AML-193 (cell line): ENCODE measurements at places on chromosomes 3 and 15.

GRCh38 chr3:20905210-20905805 is 719.3 kb upstream of the SGO1 start:
- DNase-seq, result no peak

DNA sequence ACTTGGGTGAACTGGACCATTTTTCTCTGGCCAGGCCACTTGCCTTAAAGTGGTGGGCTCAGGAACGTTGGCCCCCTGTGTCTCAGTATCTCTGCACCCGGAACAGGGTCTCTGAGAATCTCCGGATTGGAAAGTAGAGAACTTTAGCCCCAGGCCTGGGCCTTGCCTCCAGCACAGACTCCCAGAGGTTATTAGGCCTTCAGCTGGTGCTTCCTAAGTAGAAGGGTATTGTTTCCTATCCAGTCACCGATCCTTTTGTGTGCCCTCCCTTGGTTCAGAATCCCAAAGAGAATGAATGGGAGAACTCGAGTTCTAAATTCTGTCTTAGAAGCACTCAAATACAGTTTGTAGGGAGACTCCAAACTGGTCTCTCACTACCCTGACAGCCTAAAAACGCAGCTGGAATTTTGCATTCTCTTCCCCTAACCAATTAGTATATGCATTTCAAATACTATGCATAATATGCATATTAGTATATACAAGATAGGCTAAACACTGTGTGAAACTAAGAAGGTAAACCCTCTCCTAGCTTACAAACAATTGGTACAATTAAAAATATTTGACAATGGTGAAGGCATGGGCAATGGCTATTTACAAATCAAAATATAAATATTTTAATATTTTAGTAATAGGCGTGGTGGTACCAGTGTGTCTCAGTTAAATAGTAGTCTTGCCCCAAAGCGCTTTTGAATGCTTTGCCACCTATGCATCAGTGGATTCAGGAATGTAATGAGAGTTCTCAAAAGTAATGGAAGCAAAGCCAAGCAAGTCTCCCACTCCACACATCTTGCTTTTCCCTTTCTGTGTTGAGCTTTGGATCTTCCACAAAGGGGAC is 48.5 kb upstream of the SLC4A7 start:
- DNase-seq, result no peak

DNA sequence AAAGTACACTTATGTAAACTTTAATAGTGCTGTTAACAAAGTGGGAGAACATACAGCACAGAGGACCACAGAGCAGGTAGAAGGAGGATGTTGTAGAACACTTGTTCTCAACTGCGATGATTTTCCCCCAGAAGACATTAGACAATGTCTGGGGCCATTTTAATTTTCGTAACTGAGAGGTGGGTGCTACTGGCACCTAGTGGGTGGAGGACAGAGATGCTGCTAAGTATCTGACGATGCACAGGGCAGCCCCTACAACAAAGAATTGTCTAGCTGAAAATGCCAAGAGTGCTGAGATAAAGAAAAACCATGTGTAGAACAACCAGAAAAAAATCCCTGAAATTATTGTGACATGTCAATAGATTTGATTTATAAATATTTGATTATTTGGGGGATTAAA is 5.0 kb upstream of the KBTBD8 start:
- DNase-seq, result no peak

- no peak for DNase-seq
Observed at GRCh38 chr3:110069761-110070160, 732.4 kb upstream of the DPPA4 start.

DNA sequence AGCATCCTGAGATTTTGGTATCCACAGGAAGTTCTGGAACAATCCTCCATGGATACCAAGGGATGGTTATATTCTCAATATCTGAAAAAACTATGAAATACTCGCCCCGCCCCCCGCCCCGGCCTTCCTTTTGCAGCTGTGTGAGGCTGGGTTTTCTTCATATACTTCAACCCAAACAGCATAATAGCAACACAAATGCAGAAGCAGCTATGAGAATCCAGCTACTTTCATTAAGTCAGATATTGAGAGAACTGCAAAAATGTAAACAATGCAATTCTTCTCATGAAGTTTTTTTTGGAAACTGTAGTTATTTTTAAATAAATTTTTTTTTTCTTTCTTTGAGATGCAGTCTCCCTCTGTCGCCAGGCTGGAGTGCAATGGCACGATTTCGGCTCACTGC is 10.9 kb upstream of the IDH2 start:
- DNase-seq, result no peak

DNA sequence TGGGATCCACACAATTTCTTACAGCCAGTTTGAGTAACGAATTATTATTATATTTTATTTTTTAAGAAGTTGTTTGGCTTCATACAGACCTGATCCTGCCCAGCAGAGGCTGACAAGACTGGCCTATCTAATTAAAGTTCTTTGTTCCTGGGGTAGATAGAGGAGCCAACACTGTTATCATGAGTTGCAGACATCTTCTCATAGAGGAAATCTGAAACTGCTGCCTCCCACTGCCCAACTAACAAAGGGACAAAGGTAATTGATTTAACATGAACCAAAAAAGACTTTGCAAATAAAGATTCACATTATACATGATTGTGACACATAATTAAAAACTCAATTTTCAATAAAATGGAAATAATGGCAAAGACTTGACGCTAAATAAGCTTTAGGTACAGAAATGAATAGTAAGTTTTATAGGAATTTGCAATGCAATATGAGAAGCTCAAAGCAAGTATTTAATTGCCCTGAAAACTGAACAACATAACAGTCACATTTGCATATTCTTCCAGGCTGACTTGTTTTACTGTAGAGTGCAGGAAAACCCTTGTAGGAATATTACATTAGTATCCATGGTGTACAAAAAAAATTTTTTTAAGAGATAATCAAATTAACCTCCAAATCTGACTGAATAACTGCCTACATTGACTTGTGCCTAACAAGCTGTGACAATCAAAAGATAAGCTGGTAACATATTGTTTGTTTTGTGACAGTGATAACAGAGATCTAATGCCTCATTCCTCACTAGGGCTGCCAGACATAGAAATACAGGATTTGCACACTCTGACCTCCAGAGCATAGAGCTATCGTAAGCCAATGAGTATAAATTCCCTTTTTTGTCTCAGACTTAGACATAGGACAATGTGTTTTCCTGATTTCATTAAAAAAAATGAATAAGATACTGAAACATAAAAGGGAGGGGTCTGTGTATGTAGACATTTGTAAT is 273.2 kb downstream of the MFSD1 start:
- no peak for DNase-seq

DNA sequence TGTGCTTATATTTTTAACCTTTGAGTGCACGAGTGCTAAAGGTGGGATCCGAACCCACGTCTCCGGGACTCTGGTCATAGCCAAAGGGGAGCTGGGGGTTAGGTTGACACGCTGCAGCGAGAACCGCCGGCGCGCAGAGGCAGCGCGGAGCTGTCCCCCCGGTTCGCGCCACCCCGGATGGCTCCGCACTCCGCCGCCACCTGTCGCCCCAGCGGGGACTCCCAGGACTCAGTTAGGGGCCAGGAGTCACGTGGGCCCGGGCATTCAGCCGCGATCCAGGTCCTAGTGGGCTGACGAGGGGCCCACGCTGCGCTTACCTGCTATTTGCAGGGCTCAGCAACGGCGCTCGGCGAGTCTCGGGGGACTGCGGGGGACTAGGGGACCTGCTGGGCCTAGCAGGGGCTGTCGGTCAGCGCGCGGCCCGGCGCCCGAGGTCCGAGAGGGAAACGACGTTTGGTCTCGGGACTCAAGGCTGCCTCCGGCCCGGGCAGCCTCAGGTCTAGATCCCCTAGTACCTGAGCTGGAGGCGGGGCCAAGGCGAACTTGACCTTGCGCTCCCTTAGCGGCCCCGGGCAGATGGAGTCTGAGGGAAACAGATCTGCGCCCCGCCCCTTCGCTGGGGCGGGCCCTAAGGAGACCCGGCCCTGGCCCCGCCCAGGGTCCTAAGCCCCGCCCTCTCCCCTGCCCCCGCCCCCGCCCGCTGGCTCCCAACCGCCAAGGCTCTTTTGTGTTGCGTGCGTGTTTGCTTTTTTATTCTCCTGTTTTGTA is at the start of gene NMNAT3:
TSS of gene NMNAT3 (minus strand) at position 585 of the 768 bp plus-strand sequence. CDS start 50,248 bp downstream, outside the sequence.
- DNase-seq, result peak; percentile 83

DNA sequence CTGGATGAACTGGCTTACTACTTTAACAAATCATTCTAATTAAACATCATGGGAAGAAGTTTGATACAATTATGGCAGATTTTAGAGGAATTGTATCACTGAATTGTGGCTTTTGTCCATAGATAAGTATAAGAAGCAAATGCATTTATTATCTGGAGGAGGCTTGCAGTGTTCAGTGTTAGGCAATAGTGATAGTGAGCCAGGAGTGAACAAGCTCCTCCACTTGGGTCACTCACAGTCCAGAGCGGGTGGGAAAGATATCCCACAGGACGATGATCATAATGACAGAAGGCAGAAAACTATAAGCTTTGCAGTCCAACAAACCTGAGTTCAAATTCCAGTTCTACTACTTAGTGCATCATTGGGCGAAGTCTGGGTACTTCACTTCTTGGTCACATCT is 64.0 kb upstream of the VILL start:
- DNase-seq, result no peak

DNA sequence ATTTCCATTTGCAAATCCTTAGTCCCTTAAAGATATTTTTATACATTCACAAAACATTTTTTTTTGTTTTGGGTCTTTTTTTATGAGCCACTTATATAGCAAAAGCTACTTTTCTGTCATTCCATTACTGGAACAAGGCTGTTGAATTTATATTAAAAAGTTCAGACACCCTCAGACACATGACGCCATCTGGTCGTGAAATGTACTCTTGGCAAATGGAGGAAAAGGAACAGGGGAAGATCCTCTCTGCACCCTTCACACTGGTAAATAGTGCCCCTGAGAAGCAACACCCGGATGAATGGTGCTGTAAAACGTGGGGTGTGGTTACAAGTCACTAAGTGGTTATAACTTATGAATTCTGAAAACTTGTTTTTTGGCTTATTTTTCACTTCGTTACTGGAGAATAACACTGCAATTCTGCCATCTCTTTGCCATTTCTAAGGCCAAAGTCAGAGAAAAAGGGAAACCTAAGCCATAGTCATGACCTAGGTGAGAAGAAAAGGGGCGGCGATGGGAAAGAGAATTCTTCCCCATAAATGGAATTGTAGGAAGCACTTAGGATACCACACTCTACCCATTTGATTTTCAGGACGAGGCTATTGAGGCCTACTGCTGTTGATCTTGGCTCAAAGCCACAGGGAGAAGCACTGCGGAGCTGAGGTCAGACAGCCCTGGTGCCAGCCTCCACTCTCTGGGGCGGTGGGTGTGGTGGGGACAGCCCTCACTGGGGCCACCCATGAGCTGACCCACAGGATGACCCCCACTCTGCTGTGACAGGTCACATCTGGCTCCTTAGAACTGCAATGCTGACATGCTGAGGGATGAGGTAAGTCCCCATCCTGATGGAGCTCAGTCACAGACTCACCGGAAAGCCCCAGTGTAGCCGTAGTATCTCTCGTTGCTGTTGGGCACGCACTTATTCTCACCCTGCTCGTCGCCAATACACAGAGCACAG is 21.9 kb downstream of the LTF start:
- DNase-seq, result peak; percentile 38

DNA sequence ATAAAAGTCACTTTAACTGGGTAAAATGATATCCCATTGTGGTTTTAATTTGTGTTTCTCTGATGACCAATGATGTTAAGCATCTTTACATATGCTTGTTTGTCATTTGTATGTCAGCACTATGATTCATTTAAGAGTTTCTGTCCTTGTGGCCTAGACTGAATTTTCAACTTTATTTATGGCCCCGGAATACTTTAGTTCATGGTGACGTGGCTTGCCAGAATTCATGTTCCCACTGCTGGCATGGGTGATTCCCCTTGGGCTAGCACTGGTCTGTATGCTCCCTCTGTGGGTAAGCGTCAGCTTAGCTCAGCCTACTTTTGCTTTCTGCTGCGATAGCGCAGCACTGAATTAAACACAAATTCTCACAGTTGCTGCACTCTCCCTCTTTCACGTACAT is 436.3 kb upstream of the SGO1 start:
- no peak for DNase-seq

GRCh38 chr3:150653110-150653561 is 50.0 kb downstream of the SELENOT start:
- no peak for DNase-seq

- DNase-seq, result no peak
Observed at GRCh38 chr15:80849308-80849707, 70.1 kb downstream of the CEMIP start.

- no peak for DNase-seq
Observed at GRCh38 chr3:66428733-66429132, 72.1 kb downstream of the LRIG1 start.

- no peak for DNase-seq
Observed at GRCh38 chr15:98981851-98982722, 25.5 kb downstream of the PGPEP1L start.

- no peak for DNase-seq
Observed at GRCh38 chr3:145219355-145220235, 941.4 kb downstream of the PLOD2 start.

DNA sequence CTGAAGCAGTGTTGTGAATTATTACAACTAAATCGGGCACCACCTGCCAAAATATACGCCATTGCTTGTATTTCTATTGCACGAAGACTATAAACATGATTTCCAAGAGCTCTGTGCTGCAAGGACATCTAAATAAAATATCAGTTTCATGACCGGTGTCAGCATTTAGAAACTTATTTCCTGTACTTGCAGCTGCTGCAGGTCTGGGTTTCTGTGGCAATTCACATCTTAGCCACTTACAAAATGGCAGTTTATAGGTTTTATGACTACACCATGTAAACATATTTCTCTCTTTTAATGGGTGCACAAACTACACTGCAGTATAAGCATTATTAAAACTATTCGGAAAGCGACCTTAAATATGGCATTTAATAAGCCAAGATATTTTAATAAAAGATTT is 359.4 kb downstream of the VPS13C start:
- DNase-seq, result no peak

DNA sequence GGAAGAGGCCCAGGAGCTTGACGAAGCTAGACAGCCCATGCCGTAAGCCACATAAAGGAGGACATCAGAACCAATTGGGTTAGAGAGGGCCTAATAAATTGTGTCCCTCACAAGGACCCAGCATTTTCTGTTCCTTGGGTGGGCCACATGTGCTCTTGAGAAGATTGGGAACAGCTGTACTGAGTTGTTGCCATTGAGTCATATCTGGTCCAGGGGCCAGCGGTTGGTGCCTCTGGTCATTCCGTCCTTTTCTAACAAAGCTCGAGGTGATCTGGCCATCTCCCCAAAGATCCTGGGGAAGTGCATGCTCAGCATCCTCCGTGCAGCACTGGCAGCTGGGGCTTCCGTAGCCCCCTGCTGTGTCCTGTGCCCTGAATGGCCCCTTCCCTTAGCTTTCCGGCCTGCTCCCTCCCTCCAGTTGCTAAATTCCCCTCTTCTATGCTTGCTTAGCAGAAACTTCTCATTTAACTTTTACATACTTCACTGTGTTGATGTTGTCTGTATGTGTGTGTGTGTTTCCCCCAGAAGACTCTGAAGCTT is 73.0 kb downstream of the EEFSEC start:
- DNase-seq, result no peak

DNA sequence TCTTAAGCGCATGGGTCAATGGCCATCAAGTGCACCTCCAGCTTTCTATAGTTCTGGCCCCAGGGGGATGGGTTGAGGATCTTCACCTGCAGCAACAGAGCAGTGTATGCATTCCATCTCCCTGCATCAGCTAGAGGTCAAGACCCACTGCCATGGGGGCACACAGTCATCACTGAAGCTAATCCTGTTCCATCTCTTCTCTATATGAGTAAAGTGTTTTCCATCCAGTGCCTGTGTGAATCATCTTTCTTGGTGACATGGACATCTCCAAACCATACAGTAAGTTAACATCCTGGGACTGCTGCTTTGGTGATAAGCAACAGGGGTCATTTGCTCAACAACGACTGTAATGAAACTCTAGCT is 4.4 kb upstream of the ENTPD3 start:
- DNase-seq, result no peak
